Stimulated activated CD8-positive, alpha-beta memory T cell treated with anti-CD3 and anti-CD28 coated beads, Interleukin-4, amount 100 ng/mL, for 24 hours (primary cell): ENCODE measurements at places on chromosomes 5 and 9.

DNA sequence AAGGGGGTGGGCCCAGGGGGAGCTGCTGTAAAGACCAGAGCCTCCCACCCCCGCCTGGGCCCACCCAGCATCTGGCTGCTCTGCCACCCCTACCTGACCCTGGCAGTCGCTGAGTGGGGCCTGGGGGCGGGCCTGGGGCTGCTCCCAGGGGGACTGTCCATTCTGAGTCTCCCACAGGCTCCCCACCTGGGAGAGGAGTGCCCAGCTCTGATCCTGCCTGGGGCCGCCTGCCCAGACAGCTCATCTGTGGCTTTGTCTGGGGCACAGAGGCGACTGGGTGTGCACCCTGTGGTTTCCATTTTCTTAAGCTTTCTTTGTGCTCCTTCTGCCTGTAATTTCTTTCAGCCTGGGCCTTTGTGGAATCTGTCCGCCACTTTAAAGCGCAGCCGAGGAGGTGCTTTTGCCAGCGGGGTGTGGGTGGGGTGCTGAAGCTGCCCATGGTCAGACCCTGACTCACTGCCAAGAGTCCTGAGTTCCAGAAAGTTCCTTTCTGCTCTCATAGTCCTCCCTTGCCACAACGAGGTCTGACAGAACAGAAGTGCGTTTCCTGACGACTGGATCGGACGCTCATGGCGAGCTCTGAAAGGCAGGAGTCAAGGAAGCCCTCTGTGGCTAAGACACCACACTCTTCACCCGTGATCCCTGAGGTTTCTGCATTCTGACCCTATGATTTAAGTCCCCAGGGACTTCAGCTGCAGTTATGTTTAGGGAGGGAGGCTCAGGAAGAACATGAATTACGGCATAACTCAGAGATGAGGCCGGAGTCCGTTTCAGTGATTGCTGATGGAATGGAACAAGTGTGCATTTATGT lies 225.0 kb downstream of the FANCC start:
- DNase-seq = no peak

GRCh38 chr5:78540335-78541085 lies 108.1 kb downstream of the LHFPL2 start:
- DNase-seq = no peak

GRCh38 chr5:39640552-39640951 lies 215.8 kb upstream of the DAB2 start:
- DNase-seq = no peak

- DNase-seq = no peak
These were observed 192.2 kb downstream of the TMEM167A start for GRCh38 chr5:82884821-82885471.

DNA sequence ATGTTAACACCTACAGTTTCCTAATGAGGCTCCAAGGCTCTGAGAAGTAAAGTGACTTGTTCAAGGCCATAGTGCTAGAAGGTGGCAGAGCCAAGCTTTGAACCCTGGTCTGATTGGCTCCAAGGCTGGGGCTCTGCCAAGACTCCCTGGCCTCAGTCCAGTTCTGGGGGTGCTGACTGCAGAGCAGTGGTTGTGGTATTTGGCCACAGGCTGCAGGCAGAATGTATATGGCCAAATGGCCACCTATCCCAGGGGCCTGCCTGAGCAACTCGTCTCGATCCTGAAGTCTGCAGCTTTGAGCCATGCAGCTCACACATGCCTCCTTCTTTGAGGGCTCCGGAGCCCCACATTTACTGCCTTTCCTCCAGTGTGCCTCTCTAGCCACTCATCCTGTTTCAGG lies 9.7 kb upstream of the NEK6 start:
- DNase-seq = no peak

- no peak for DNase-seq
These were observed 456.7 kb downstream of the ZNF608 start for GRCh38 chr5:124289641-124290311.
